ENCODE measurements at places on chromosomes 12 and 14. TPM values are rescaled to one million over a fixed set of nuclear protein-coding genes. Genes with fewer than 3 reads are reported as not detected.

Gene PPP1R13B
- 14.8 TPM for total RNA-seq

Gene LRFN5
- total RNA-seq = not detected

Gene MIPOL1
- 0.51 TPM for total RNA-seq

Gene GRIN2B
- not detected for total RNA-seq

Gene VPS37B
- 10.0 TPM for total RNA-seq

Gene LRRC43
- total RNA-seq = 0.76 TPM

Gene RTN1
- total RNA-seq = not detected

Gene CCDC197
- 0.44 TPM for total RNA-seq

Gene ARHGEF25
- total RNA-seq = 2.5 TPM

Gene CLEC4C
- total RNA-seq = not detected

DNA sequence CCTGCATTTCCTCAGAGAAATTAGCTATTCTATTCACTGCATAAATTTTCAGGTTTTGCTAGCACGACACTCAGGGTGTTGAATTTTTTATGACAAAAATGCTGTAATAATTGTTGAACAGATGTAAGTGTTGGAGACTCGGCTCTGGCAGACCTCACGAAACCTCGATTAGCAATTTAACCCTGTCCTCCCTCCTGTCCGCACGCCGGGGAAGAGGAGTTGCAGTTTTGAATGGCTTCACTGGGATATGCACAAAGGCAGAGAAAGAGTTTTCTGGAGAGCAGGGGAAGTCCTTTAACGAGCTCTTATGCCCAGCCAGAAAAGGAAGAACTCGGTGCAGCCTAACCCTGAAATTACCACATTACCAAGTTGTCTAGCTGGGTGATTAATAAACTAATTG is 661.1 kb downstream of the VRK1 start:
- no peaks in the 10 kb centered on the region for H3K27me3 ChIP-seq
- peak overlapping the region; percentile 96 for H3K4me3 ChIP-seq
- no peak for DNase-seq
- peaks cover 29% of the 10 kb centered on the region for H3K36me3 ChIP-seq
- peaks cover 51% of the 10 kb centered on the region for H3K4me1 ChIP-seq

GRCh38 chr12:27814851-27815591 is 35.0 kb upstream of the MANSC4 start:
- peaks cover 9% of the 10 kb centered on the region for H3K4me1 ChIP-seq
- no peak overlapping the region for H3K27ac ChIP-seq
- H3K4me3 ChIP-seq = no peak overlapping the region
- no peaks in the 10 kb centered on the region for H3K36me3 ChIP-seq

DNA sequence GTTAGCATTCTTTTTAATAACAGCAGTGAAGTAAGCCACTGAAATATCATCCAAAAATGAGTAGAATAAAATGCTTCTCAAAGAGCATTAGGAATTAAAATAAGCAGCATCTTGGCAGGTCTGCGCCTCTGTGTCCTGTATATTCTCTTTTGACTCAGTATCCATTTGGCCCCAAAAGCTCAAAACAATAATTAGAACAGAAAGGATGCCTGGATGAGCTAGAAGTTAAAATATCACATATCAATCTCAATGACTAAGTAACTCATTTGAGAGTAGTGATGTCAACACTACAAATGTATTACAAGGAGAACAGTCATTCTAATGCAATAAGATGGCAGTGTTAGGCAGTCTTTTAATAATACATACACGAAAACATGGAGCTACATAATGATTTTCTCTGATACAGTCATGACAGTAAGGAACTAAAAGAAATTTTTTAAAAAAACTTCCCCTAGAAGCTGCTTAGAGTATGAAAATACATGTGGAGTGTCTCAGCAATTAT is 160.9 kb upstream of the ABCD2 start:
- H3K4me3 ChIP-seq = no peak overlapping the region
- H3K4me1 ChIP-seq = no peaks in the 10 kb centered on the region

- DNase-seq = no peak
- H3K4me1 ChIP-seq = no peaks in the 10 kb centered on the region
- no peaks in the 10 kb centered on the region for H3K36me3 ChIP-seq
- H3K4me3 ChIP-seq = no peak overlapping the region
- no peak overlapping the region for H3K27ac ChIP-seq
- H3K27me3 ChIP-seq = peaks cover 6% of the 10 kb centered on the region
Observed at GRCh38 chr14:58724206-58724605, 86.4 kb downstream of the DACT1 start.

- H3K36me3 ChIP-seq = no peaks in the 10 kb centered on the region
- no peak overlapping the region for H3K27ac ChIP-seq
- no peak overlapping the region for H3K4me3 ChIP-seq
- no peaks in the 10 kb centered on the region for H3K4me1 ChIP-seq
Observed at GRCh38 chr12:13957576-13957975, 23.8 kb downstream of the GRIN2B start.

GRCh38 chr14:58027904-58028303 is 124.1 kb downstream of the ARMH4 start:
- H3K4me3 ChIP-seq = no peak overlapping the region
- H3K27ac ChIP-seq = no peak overlapping the region
- no peaks in the 10 kb centered on the region for H3K4me1 ChIP-seq
- DNase-seq = no peak
- no peaks in the 10 kb centered on the region for H3K36me3 ChIP-seq

GRCh38 chr14:52522033-52522432 is 30.3 kb downstream of the TXNDC16 start:
- H3K36me3 ChIP-seq = peaks cover 2% of the 10 kb centered on the region
- no peaks in the 10 kb centered on the region for H3K27me3 ChIP-seq
- DNase-seq = no peak
- no peak overlapping the region for H3K27ac ChIP-seq
- no peak overlapping the region for H3K4me3 ChIP-seq

- no peaks in the 10 kb centered on the region for H3K36me3 ChIP-seq
- DNase-seq = no peak
- H3K4me3 ChIP-seq = no peak overlapping the region
- peaks cover 33% of the 10 kb centered on the region for H3K4me1 ChIP-seq
Observed at GRCh38 chr14:69606258-69607184, 4.9 kb upstream of the SUSD6 start.

- no peak overlapping the region for H3K27ac ChIP-seq
- H3K4me3 ChIP-seq = no peak overlapping the region
- H3K4me1 ChIP-seq = peaks cover 9% of the 10 kb centered on the region
- H3K27me3 ChIP-seq = peaks cover 2% of the 10 kb centered on the region
Observed at GRCh38 chr14:103014466-103015228, 42.7 kb downstream of the CDC42BPB start.

DNA sequence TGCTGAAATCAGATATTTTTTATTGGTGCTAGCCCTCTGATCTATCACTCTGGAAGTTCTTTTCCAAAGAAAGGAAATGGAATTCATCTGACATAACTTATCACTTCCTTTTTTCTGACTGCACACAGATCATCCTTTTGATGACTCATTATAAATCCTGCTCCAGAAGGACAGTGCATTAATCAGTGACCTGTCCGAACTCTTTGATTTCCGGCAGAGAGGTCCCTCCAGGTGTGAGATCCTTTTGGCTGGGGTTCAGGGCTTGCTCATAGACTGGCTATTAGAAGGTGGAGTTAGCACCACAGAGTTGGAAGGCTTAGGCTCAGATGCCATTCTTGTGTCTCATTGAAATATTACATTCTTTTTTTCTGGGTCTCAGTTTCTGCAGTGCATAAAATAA is 328.2 kb downstream of the ZFP36L1 start:
- peaks cover 18% of the 10 kb centered on the region for H3K4me1 ChIP-seq
- H3K4me3 ChIP-seq = no peak overlapping the region
- no peaks in the 10 kb centered on the region for H3K27me3 ChIP-seq
- H3K36me3 ChIP-seq = no peaks in the 10 kb centered on the region

DNA sequence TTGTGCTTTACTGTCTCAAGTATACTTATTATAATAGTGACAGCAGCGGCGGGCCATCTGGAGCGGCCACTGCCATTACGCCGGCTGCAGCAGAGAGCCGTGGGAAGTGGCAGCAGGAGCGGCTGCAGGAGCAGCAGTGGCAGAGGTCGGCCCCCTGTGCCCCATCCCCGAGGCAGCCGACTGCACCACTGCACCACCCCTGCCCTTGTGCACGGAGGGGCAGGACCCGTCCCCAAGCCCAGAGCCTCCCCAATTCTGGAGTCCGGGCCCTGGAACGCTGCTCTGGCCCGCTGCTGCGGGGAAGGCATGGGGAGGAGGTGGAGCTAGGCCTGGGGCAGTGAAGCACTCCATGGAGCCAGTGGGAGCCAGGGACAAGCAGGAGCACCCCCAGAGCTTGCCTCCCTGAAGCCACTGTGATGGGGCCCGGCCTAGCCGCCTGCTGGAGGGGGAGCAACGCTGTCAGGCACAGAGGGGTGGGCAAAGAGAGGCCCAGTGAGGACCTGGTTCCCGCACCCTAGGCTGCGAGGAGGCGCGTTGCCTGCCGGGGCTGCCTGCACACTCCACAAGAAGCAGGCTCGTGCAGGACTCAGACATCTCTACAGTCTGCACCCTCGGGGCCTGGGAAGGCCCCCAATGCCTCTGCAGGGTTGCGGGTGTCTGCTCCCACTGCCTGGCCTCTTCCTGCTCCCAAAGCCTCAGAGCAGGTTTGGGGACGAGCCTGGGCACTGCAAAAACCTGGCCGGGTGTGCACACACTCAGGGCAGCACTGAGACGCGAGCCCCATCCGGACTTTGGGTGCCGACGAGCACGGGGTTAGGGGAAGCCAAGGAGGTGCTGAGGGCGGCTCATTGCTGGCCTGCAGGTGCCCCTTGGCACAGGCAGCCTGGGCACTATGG is 74.2 kb upstream of the RASSF8 start:
- H3K27ac ChIP-seq = no peak overlapping the region
- DNase-seq = no peak
- H3K36me3 ChIP-seq = no peaks in the 10 kb centered on the region
- no peak overlapping the region for H3K4me3 ChIP-seq

GRCh38 chr12:51421266-51421884 is 3.3 kb upstream of the SLC4A8 start:
- H3K27ac ChIP-seq = no peak overlapping the region
- no peak overlapping the region for H3K4me3 ChIP-seq
- H3K36me3 ChIP-seq = no peaks in the 10 kb centered on the region
- peak; percentile 58 for DNase-seq
- peaks cover 9% of the 10 kb centered on the region for H3K4me1 ChIP-seq
- no peaks in the 10 kb centered on the region for H3K27me3 ChIP-seq

DNA sequence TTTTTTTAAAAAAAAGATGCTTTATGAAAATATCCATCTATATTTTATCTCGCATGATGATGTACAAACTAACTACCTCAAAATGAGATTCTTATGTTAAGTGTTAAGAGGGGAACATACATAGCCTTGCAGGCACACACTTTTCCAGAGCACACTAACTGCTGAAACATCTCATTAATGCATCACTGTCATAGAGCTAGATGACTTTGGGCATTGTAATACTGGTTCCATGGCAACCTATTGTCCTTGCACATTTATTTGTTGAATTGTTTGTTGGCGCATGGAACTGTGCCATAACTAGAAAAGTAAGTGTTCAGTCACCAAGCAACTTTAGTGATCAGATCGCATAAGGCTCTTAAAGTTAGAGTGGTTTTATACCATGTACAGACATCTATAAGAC is 348.3 kb downstream of the GALC start:
- H3K27ac ChIP-seq = no peak overlapping the region
- no peak for DNase-seq
- H3K4me1 ChIP-seq = no peaks in the 10 kb centered on the region

- no peaks in the 10 kb centered on the region for H3K36me3 ChIP-seq
- no peak overlapping the region for H3K4me3 ChIP-seq
- H3K4me1 ChIP-seq = no peaks in the 10 kb centered on the region
Observed at GRCh38 chr12:62098132-62098531, 162.1 kb upstream of the USP15 start.

- peaks cover 3% of the 10 kb centered on the region for H3K27me3 ChIP-seq
- H3K4me1 ChIP-seq = no peaks in the 10 kb centered on the region
- H3K4me3 ChIP-seq = no peak overlapping the region
- DNase-seq = no peak
Observed at GRCh38 chr12:58032156-58032555, 90.8 kb downstream of the ATP23 start.

- no peak overlapping the region for H3K4me3 ChIP-seq
- no peak for DNase-seq
- H3K27me3 ChIP-seq = peaks cover 5% of the 10 kb centered on the region
- H3K36me3 ChIP-seq = no peaks in the 10 kb centered on the region
- H3K27ac ChIP-seq = no peak overlapping the region
Observed at GRCh38 chr12:14681625-14682024, 14.8 kb downstream of the GUCY2C start.

- H3K36me3 ChIP-seq = no peaks in the 10 kb centered on the region
- H3K4me1 ChIP-seq = no peaks in the 10 kb centered on the region
- no peak overlapping the region for H3K4me3 ChIP-seq
- peaks cover 3% of the 10 kb centered on the region for H3K27me3 ChIP-seq
- no peak overlapping the region for H3K27ac ChIP-seq
Observed at GRCh38 chr12:6061660-6062059, 62.8 kb downstream of the VWF start.

GRCh38 chr12:42744539-42745182 is 155.1 kb upstream of the PRICKLE1 start:
- no peak overlapping the region for H3K27ac ChIP-seq
- DNase-seq = no peak
- no peaks in the 10 kb centered on the region for H3K4me1 ChIP-seq
- H3K36me3 ChIP-seq = no peaks in the 10 kb centered on the region
- no peak overlapping the region for H3K4me3 ChIP-seq

DNA sequence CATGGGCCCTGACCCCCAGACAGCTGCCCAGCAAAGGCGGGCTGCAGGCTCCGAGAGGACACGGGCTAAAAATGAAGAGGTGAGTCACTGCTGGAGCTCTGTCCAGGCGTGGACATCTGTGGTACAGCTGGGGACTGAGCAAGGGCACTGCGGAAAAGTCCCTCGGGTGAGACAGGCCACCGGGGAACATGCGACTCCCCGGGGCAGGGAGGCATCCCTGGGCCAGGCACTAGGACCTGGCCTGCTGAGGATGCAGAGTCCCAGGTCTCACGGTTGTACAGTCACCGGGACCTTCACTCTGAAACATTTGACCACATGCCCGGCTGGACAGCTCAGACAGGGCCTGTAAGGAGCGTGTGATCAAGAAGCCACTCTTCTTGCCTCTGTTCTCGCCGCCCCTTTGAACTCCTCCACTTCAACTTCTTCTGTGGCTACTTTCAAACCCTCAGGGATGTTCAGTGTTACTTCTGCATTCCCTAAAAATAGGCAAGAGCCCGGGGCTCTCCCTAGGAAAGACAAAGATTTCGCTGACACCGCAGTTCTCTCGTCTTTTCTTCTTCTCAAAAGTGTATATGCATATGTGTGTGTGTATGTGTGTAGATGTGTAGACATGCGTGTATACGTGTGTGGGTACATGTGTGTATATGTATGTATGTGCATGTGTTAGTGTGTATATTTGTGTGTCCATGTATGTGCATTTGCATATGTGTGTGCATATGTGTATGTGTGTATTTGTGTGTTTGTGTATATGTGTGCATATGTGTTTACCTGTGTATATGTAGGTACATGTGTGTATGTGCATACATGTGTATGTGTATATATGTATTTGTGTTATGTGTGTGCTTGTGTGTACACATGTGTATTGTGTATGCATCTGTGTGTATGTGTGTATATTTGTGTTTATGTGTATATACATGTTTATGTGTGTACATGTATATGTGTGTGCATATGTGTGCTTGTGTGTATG is 5.0 kb upstream of the RFLNA start:
- peaks cover 30% of the 10 kb centered on the region for H3K27me3 ChIP-seq
- DNase-seq = no peak
- no peak overlapping the region for H3K4me3 ChIP-seq
- no peaks in the 10 kb centered on the region for H3K36me3 ChIP-seq

Data from activated CD4-positive, alpha-beta memory T cell treated with anti-CD3 and anti-CD28 coated beads for 36 hours (primary cell).